ENCODE measurements at places on chromosomes 2 and 18. TPM values are rescaled to one million over a fixed set of nuclear protein-coding genes. Genes with fewer than 3 reads are reported as not detected.

- DNase-seq = no peak
These were observed 232.1 kb downstream of the RBM43 start for GRCh38 chr2:151029406-151030157.

DNA sequence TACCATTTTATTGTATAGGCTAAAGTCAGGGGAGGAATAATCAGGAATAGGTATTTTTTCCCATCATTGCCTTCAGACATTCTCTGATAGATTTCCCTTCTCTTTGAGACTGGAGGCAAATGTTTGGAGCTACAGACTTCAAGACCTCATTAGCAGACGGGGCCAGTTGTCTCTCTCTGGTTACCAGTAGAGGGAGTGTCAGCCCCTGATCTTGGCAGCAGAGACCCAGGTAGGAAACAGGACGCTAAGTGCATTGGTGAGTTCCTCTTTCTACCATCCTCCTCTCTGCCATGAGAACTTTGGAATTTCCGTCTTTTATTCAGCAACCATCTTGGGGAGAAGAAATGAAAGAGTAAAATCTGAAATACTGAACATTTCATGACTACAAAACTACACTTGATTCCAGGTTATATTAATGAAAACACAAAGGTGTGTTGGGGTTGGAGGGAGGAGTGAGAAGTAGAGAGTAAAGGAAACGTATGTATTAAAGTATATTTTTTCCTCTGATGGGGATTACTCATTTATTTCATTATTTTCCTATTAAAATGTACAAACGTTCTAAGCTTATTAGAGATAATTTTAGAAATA is 186.2 kb upstream of the GCFC2 start:
- no peak for DNase-seq

DNA sequence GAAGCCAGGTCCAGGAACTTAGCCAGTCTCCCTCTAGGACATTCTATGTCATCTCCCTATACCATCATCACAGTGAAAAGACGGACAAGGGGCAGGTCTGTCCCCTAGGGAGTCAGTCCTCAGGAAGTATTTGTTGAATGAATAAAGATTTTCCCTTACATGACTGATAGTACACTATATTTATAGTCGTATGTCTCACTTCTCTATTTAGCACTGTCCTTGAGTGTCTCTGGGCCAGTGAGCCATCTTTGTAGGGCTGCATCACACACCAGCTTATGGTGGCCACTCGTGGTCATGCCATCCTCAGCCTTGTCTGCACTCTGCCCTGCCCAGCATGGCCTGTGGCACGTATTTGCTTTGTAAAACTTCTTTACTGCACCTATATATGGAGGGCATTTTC is 25.8 kb downstream of the PTPN18 start:
- no peak for DNase-seq

- no peak for DNase-seq
These were observed 1.9 kb downstream of the LDLRAD4 start for GRCh38 chr18:13220361-13220991.

DNA sequence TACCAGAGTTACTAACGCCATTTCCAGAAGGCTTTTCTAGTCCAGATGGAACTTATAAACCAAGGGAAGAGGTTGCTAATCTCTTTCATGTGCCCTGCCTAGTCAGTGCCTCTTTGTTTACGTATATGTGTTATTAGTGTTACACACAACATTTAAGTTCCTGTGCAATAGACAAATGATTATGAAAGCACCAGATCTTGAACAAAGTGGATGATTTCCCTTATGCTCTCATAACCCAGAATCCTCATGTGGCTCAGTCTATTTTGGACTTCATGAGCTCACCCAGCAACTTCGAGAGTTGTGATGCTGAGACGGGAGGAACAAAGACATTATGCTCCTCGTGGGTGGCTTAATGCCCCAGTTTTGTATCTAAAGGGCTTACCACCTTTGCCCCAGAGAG is 214.4 kb upstream of the SP5 start:
- no peak for DNase-seq

DNA sequence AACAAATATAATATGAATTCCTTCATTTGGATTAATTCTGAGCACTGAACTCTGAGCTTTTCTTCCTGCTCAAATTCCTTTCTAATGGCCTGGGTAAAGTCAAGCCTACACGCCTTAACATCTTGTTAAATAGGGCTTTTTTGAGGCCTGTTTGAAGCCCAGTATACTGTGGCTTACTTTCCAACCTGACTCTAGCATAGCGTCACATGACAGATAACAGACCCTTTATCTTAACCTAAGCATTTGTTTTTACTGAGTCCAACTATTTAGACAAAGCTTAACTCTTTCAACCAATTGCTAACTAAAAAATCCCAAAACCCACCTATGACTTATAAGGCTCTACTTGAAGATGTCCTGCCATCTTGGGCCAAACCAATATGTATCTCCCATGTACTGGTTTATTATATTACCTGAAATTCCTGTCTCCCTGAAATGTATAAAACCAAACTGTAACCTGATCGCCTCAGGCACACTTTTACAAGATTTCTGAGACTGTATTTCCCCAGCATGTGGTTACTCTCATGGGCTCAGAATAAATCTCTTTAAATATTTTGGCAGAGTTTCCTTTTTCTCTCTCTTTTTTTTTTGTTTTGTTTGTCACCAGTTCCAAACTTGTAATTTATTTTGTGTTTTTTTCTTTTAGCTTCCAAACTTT is 271.1 kb upstream of the VWC2L start:
- DNase-seq = no peak

DNA sequence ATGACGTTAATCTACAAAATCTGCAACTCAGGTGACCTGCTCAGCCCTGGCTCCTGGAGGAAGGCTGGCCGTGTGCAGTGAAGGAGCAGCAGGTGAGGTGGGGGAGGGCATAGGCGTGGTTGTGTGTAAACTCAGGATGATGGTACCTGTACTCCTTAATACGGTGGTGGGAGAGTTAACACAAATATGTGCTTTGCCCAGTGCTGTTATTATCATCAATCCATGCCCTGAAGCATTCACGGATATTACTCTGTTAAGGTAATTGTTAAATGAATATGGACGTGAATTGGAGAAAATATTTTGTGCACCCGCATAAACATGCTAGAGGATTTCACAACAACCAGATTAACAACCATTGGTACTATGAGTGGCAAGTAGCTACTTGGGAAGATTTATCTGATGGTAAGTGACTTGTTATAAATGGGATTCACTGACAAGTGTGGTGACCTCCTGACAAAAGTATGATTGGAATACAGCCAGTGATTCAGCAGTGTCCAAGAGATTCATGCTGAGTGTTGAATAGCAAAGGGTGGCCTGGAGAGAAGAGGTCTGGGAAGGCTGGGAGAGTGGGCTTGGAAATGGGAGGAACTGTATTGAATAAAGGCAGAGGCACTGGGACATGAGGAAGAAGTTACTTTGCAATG is 194.1 kb downstream of the TPGS2 start:
- no peak for DNase-seq

TMEFF2 gene
- total RNA-seq = not detected
